Stimulated activated naive CD8-positive, alpha-beta T cell treated with anti-CD3 and anti-CD28 coated beads, Interleukin-15, amount 100 ng/mL, for 72 hours (primary cell): ENCODE measurements at places on chromosomes 1 and 21.
A peak's percentile ranks its signal among the peaks of the same experiment; 100 is the strongest.

DNA sequence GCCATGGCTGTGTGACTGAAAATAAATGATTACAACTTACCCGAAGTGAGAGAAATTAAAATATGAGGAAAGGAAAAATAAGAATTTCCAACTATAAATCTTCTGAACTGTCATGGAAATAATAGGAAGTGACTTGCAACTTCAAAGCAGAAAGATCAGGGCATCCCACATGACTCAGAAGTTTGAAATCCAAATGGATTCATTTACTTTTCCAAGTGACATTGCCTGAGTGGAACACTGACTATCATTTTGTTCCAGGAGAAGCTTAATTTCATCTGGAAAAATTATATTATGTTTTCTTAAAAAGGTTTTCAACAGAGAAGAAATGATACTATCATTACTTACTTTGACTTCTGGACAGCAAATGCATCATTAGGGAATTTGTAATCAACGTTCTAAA lies 110.8 kb downstream of the GREM2 start:
- no peak for DNase-seq

- no peak for DNase-seq
Observed at GRCh38 chr1:217929213-217929885, 298.2 kb downstream of the SPATA17 start.

GRCh38 chr1:228373004-228373680 lies 33.5 kb downstream of the TRIM11 start:
- no peak for DNase-seq

DNA sequence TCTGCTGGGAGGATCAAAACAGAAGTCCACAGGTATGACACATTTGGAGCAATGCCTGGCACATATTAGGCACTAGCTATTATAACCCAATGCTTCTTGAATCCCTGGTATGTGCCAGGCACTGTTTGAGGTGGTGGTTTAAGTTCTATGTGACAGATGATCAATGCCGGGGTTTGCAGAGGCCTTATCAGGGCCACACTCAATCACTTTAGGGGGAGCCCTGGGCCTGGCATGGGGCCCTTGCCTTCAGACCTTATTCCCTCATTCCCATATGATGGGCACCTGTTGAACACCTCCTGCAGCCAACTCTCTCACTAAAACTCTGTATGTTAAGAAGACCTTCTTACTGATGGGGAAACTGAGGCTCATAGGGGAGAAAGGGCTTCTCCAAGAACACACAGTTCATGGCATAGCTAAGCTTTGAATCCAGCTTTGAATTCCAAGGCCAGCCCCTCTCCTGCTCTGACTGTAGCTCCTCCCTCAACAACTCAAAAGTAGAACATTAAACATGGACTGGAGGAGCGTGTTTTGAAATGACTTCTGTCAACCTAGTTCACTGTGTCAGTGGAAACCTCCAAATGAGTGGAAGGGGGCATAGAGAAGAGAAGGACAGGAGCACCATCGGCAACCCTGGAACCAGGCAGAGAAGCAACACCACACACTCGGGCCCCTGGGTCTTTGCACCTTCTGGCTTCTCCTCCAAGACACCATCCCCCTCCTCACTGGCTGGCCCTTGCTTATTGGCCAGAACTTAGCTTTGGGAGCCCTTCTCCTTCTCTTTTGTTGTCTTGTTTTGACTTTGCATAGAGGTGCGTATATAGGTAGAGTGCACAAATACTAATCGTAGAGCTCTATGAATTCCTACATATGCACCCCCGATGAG lies 6.6 kb upstream of the IFFO2 start:
- DNase-seq = no peak

GRCh38 chr1:212108981-212109380 lies 73.4 kb downstream of the DTL start:
- DNase-seq = no peak

- no peak for DNase-seq
Observed at GRCh38 chr1:221029981-221030649, 150.9 kb downstream of the HLX start.

DNA sequence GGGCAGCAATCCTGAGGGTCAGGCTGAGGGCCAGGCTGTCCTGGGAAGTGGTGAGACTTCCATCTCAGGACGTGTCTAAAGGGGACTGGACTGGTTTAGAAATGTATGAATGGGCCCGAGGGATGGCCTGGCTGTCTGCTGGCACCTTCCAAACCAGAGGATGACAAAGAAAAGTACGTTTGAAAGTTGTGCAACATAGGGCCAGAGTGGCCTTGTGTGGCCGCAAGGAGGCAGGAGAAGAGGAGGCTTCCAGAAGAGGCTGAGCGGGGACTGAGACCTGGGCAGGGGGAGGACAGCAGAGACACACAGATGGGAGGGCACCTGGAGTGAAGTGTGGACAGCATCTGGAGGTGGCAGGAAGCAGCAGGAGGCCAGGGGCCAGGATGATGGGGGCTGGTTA lies 2.6 kb upstream of the SYTL1 start:
- DNase-seq = no peak

DNA sequence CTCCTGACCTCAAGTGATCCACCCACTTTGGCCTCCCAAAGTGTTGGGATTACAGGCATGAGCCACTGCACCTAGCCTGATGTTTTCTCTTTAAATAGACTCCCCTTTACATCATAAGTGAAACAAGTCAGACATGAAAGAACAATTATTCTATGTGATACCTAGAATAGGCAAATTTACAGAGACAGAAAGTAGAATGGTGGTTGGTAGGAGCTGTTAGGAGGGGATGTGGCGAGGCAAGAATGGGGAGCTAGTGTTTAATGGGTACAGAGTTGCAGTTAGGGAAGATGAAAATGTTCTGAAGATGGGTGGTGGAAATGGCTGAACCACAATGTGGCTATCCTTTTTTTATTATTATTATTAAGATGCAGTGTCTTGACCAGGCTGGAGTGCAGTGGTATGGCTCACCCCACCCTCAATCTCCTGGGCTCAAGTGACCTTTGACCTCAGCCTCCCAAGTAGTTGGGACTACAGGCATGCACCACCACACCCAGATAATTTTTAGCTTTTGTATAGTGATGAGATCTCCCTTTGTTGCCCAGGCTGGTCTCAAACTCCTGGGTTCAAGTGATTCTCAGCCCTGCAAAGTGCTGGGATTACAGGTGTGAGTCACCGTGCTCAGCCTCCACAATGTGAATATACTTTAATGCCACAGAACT lies 28.4 kb downstream of the ELF3 start:
- no peak for DNase-seq

GRCh38 chr1:246454655-246455054 lies 52.4 kb downstream of the SMYD3 start:
- no peak for DNase-seq

GRCh38 chr1:3003941-3004270 lies 17.4 kb upstream of the ACTRT2 start:
- DNase-seq = no peak

- DNase-seq = no peak
Observed at GRCh38 chr1:117670976-117671780, 65.3 kb downstream of the TENT5C start.

DNA sequence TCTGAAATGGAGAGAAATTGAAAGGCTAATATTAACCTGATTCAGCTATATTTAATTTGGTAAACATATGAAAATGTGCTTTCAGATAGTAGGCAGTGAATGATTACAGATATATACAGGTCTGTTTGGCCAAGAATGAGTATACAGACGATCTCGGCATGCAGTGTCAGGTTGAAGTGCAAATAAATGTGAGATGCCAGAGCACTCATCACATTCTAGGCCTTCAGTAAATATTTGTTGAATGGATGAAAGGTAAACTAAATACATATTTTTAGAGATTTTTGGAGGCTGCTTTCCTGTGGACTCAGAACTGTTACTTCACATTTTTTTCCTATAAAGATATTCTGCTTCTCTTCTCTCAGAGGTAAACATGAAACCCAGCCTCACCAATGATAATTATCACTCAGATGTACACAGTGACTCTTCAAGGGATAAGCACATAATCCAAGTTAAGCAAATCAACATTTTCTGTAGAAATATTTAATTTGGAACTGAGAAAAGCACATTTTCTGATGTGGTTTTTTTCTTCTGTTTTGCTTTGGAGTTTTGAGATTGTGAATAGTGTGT lies 702.9 kb downstream of the BRINP3 start:
- no peak for DNase-seq

- no peak for DNase-seq
Observed at GRCh38 chr21:31243611-31244010, 100.5 kb downstream of the TIAM1 start.

DNA sequence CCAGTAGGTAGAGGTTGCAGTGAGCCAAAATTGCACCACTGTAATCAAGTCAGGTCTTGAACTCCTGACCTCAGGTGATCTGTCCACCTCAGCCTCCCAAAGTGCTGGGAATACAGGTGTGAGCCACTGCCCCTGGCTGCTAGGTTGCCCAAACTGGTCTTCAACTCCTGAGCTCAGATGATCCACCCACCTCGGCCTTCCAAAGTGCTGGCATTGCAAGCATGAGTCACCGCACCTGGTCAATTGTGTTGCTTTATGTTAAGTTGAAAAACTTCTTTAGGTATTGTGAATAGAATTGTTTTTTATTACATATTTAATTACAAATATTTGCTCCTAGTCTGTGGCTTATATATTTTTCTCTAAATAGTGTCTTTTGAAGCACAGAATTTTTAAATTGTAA lies 80.5 kb downstream of the PRKAB2 start:
- no peak for DNase-seq

- DNase-seq = no peak
Observed at GRCh38 chr1:208271236-208271635, 27.1 kb upstream of the PLXNA2 start.

DNA sequence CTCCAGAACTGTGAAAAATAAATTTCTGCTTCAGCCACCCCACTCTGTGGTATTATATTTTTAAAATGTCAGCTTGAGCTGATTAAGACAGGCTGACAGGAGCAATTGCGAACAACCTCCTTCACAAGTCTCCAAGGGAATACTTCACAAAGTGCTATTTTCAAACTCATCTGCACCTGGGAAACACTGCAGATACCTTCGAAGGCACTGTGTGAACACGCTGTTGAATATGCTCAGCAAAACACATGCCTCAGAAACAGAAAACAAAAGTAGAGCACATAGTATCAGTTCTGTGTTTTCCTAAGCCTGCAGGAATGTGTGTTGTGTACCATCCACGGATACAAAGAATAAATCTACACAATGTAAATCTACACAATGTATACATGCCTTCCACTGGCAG lies 10.6 kb downstream of the TSPAN2 start:
- DNase-seq = no peak

DNA sequence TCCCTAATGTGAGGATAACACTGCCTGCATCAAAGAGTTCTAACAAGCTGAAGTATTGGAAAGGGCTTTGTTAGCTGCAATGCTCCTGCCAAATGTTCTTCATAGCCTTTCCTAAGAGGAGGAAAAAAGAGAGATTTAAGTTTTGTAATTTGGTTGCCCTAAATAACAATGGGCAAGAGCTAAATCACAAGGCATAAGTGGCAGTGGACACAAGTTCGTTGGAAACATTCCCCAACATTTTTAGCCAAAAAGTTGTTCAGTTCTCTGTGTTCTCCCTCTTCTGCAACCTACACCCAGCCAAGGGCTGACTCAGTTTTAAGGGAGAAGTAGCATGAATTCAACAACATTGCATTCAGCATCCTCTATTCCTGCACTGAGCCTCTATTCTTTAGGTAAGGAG lies 2.6 kb upstream of the UQCRHL start:
- no peak for DNase-seq

DNA sequence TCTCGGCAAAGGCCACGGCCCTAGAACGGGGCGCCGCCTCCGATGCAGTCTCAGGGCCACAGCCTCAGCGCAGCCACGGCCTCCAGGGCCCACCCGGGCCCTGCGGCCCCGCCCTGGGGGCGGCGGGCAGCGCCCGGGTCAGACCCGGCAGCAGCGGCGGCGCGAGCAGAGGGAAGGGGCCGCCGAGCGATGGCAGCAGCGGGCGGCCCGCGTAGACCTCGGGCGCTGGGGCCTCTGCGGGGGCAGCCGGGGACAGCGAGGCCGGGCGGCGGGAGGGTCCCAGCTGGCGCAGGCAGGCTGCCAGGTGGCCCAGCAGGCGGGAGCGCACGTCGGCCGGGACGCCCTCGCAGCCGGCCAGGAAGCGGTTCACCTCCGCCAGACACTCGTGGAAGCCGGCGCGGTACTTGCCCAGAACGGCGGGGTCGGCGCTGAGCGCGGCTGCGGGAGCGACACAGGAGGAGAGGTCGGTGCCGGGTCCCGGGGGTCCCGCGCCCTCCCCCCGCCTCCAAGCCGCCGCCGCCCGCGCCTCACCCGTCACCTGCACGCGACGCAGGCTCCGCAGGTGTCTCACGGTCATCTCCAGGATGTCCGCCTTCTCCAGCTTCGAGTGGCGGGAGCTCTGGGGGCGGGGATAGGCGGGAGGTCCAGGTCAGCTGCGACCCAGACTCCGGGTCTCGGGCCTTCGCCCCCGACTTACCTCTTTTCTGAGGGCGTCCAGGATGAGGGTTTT lies 737 bp downstream of the HES4 start:
- peak; percentile 34 for DNase-seq

DNA sequence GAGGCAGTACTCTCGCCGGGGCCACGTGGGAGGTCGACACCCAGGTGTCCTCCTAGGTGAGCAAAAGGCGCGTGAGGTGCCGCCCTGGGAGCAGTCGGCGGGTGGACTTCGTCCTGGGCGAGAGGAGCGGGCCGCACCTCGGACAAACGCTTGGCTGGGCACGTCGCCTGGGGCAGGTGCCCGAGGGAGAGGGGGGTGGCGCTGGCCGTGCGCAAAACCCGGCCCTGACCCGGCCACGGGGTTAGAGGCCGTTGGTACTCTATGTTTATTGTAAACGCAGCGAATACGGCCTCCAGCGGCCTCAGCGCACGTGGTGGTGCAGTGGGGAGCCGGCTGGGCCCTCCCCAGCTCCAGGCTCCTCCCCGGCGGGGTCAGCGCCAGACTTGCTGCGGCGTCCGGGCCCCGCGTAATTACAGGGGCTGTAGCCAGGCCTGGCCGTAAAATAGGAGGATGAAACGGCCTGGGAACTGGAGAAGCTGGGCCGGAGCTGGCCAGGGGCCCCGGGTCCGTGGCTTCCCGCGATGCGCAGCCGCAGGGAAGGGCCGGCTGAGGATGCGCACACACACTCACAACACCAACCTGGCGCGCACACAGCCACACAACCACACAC lies 1.6 kb upstream of the EFNA1 start:
- no peak for DNase-seq

- no peak for DNase-seq
Observed at GRCh38 chr21:33025106-33025488, 638 bp upstream of the OLIG2 start.

DNA sequence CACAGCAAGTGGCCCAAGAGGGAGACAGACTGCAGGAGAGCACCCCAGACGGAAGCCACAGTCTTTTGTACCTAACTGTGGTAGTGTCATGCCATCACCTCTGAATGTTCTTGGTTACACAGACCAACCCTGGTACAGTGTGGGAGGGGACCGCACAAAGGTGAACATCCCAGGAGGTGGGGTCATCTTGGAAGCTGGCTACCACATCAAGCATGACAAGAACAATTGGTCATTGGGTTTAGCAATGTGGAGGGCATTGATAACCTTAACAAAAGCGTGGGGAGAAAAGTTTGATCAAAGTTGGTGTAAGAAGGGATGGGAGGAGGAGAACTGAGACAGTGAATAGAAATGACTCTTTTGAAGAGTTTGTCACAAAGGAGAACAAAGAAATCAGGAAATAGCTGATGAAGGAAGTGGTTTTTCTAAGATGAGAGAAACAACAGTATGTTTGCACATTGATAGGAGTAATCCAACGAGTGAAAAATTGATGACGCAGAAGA lies 87.1 kb upstream of the CACNA1E start:
- peak; percentile 59 for DNase-seq
